ENCODE measurements at places on chromosomes 7 and 10.

DNA sequence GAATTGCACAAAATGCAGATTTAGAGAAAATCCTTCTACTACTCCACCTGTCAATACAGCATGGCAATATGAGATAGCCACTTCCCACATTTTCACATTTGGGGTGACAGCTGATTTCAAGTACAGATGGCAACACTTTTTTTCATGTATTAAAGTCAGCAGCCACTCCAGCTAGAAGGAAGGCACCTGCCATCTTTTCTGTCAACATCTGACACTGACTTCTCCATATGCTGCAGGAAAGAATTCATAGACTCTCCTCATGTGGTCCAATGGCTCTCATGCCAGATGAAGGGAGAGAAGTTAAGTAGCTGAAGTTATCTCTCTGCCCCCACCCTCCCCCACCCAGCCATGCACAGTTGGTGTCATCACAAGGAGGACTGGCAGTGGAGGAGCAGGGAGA is 912.0 kb downstream of the SORCS1 start:
- DNase-seq: no peak

DNA sequence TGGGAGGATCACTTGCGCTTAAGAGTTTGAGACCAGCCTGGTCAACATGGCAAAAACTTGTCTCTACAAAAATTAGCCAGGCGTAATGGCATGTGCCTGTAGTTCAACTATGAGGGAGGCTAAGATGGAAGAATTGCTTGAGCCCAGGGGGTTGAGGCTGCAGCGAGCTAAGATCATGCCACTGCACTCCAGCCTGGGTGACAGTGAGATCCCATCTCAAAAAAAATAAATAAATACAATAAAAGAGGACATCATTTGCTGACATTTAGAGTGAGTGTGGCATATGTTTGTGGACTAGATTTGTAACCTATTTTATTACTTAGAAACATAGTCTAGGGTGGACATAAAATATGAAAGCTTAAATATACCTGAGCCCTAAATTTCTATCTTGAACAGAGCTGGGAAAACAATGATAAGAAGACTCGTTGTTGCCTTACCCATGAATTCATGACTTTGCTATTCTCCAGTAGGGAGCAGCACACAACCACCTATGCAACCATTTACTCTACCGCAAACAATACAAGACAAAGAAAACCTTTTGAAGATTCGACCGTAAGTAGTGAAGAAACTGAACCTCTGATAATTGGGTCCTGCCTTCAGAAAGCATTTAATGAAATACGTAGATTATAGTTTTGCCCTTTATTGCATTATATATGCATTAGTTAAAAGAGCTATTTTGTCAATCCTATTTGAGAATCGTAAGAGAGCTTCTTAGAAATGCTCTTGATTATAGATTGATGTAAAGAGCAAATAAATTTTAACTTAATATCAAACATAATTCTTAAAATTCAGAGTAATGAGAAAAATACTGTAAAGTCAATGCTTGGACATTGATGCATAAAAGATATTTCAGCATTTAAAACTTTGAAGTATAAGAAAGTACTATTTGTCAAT is 83.5 kb downstream of the GNAT3 start:
- no peak for DNase-seq

DNA sequence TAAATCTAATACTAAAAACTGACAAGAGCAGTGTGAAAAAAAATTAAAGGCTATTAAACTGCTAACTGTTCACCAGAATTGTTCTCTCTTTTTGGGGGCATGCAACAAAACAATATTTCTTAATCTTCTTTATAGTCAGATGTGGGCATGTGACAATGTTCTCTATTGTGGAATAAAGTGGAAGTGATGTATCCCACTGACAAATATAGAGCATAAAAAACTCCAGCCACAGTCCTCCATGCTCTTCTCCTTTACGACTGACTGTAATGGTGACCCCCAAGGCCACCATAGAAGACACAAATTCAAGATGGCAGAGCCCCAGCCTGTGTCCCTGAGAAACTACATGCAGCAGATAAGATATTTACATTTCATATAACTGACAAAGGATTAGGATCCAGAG is 11.6 kb upstream of the CCDC6 start:
- no peak for DNase-seq

DNA sequence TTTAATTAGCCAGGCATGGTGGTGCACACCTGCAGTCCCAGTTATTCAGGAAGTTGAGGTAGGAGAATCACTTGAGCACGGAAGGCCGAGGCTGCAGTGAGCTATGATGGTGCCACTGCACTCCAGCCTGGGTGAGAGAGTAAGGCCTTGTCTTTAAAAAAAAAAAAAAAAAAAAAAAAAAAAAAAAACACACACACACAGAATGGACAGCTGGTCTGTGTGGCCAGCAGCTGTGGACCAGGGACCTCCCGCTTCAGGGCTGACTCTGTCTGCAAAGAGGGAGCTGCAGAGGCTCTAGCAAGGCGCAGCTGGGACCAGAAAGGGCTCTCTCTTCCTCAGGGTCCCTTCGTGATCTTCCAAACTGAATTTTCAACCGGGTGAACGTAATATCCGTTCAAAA is 53.6 kb upstream of the DNAAF5 start:
- DNase-seq: no peak

DNA sequence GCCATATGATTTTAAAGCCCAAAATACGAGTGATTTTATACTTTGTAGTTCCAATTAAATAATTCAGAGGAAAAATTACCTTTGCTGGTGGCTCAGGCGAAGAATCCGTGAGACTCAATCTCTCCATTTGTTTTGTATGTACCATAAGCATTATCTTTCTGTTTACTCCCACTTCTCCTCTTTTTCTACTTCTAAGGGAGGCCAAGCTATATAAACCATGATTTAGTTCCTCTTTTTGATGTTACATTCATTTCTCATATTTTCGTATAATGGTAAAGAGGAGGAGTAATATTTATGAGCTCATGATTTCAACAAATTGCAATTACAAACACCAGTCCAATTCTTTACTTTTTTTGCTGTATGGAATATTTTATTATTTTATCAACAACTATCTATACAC is 50.6 kb upstream of the TES start:
- DNase-seq: no peak

- DNase-seq: no peak
Observed at GRCh38 chr7:39712751-39713150, 89.4 kb downstream of the RALA start.

DNA sequence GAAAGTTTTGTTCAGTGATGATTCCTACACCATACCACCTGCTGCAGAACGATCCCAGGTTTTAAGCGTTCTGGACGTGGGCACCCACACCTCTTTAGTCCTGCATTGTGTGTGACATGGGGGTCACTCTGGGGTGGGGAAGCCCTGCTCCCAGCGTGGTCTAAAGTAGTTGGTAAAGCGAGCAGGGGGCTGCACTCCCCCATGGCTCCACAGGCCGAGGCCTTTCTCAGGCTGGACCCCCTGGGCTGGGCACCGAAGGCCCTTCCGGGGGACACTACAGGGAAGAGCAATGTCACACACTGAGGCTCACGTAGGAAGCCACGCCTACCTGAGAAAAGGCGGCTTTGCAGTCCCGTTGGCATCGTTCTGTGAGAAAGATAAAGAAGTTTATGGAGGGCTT is 12.3 kb downstream of the BRI3 start:
- DNase-seq: no peak

DNA sequence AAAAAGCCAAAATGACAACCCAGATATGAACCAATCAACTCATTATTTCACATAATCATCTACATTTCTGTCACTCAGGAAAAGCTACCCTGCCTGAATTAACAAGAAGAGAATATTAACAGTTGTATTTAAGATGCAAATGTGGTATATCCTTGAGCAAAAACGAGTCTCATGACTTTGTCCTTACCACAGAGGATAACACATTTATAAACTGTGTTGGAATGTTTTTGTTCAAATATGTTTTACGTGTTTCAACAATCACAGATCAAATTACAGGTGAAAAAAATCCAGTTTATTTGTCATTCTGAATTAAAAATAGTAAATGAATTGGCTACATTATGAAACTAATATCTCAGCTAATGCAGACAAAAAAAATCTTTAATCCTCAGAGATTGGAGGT is 34.6 kb downstream of the CHCHD3 start:
- DNase-seq: no peak

GRCh38 chr7:155864991-155865690 is 52.9 kb upstream of the SHH start:
- peak; percentile 58 for DNase-seq

DNA sequence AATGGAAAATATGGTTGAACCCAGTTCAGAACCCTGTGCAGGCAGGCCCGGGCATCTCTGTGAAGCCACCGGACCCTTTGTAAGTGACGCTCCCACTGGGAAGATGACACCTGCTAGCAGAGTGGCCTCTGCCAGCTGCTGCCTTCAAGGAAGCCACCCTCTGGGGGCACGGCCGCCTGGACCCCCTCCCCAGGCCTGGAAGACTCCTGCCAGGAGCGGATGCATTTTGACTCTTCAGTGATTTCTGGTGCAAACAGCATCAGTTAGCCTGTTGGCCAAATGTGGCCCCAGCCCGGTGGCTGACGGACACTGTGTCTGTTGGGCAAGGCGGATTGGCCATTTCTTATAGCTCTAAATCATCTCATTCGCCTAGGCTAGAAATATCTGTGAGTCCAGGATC is 514.1 kb upstream of the FOXK1 start:
- DNase-seq: no peak

Data from coronary artery (tissue), 2 donors.